Diencephalon (tissue), 1 donor: ENCODE measurements at places on chromosomes 5 and 9. TPM values are rescaled to one million over a fixed set of nuclear protein-coding genes. Genes with fewer than 3 reads are reported as not detected.

The LRRC26 gene
- total RNA-seq, result not detected

The ST8SIA4 gene
- 76.1 TPM for total RNA-seq

The TRIO gene
- total RNA-seq, result 286 TPM

The NR5A1 gene
- total RNA-seq, result 0.69 TPM

The ISL1 gene
- total RNA-seq, result 20.3 TPM

The LAMC3 gene
- total RNA-seq, result 3.7 TPM

The LMX1B gene
- 1.8 TPM for total RNA-seq

The ADAMTS19 gene
- 15.2 TPM for total RNA-seq

The PCDHB7 gene
- total RNA-seq, result 8.5 TPM

The FRMD3 gene
- total RNA-seq, result 26.5 TPM

The GALT gene
- 42.7 TPM for total RNA-seq

The FGD3 gene
- total RNA-seq, result 16.6 TPM

The ACOT12 gene
- 5.1 TPM for total RNA-seq

The EQTN gene
- 1.4 TPM for total RNA-seq

The HAVCR2 gene
- 11.1 TPM for total RNA-seq

The HTR1A gene
- total RNA-seq, result 5.5 TPM

The GBGT1 gene
- total RNA-seq, result 3.7 TPM

The SLC6A3 gene
- 12.5 TPM for total RNA-seq

The CARTPT gene
- total RNA-seq, result 2.3 TPM

The DOCK2 gene
- 8.1 TPM for total RNA-seq
